ENCODE measurements at places on chromosomes 1 and 21.

GRCh38 chr1:47208374-47208850 lies 18.6 kb upstream of the PDZK1IP1 start:
- DNase-seq, result no peak

- DNase-seq, result no peak
These were observed 94.5 kb downstream of the PRDM2 start for GRCh38 chr1:13794231-13795187.

DNA sequence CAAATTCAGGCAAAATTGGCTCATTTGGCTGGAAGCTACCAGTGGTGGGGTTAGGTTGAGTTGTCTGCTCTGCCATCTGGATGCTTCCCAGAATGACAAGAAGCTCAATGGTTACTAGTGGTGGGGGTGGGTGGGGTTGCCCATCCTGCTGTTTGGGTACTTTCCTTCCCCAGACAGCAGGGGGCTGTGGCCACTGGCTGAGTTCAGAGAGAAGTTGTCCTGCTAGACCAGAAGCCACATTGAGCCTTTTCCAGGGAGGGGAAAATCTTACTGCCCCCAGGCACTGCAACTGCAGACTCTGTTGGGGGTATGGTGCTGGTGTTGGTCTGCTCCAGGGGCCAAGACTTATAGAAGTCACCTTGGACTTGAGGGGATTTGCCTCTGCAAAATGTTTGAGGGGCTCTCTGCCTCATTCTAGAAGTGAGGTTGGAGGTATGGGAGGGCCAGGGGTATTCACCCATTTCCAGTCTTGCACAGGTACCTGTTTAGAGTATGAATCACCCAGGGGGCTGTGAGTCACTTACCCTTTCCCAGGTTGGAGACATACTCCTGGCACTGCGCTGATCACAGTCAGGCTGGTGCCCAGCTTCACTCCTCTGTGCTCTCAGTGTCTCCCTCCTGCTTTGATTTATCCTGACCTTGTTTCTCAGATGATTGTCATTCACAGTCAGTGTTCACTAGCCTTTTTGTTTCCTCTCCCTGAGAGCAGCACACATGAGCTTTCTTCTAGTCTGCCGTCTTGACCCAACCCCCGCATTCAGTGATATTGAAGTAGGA lies 89.1 kb upstream of the NEGR1 start:
- no peak for DNase-seq

DNA sequence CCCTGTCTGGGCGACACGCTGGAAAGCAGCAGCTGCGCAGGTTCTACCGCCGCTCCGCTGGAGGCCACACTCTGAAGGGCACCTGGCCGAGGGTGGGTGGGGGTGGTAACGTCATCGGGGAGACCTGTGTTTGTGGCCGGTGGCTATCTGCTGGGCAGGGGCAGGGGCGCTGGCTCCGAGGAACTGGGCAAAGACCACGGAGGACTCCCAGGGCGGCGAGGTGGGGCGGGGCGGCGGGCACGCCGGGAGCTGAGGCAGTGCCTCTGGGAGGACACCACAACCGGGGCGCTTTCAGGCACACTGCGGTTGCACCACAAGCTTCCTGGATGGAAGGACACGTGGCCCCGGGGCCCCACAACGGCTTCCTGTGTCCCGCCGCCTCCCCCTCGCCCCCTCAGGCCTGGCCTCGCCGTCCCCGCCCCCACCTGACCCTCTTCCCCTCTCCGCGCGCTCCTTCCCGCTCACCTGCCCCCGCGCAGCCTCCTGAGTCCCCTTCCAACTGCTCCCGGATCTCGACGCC lies 3.3 kb upstream of the DENND2D start:
- no peak for DNase-seq

DNA sequence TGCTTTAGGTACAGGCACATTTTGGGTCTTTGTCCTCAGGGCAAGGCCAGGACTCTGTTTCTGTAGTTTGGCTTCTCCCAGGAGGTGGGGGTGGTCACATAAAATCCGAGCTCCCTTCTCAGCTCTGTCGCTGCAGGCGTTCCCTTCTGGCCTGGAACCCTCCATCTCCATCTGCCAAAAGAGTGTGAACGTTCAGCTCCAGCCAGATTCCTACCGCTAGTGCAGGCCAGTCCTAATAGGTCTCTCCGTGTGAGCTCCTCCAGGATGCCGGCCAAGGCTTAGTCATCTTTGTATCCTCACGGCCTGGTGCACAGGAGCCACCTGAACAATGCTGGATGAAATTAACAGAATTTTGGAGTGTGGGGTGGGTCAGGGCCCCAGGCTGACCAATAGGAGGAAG lies 19.9 kb upstream of the KCNA10 start:
- DNase-seq, result no peak

DNA sequence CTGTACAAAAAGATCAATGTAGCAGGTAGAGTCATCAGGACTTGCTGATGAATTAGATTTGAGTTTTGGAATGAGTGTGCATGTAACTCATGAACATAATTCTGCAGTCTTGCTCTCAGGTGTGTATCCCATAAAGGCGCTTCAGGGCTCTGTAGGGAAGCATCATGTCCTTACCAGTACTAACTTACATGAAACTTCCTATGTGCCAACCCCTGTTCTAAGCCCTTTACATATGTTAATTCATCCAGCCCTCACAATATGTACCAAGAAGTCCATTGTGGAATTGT lies 2.1 kb upstream of the FCRLB start:
- DNase-seq, result no peak

DNA sequence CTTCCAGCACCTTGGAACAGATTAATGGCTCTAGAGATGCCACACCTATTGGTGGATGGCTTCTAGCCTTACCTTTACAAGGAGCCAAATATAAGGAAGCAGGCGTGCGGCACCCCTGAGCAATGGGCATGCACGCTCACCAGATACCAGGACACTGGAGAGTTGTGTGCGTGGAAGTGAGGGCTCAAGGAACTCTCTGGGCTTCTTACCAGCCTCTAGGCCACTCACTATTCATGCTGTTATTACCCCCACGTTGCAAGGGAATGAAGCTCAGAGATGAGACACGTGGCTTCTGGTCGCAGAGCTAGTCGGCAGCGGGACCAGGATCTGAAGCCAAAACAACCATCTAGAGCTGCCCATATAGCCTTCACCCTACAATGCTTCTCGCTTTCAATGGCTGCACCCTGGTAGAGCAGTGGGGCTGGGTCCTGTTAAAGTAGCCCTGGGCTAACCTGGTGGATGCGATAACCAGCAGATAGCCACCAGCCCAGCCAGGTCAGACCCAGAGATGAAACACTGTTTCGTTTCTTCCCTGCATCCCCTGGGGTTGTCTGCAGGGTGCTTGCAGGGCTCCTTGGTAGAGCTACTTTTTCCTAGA lies 396.4 kb upstream of the VAMP3 start:
- DNase-seq, result no peak

- DNase-seq, result no peak
These were observed 4.9 kb upstream of the AK5 start for GRCh38 chr1:77276941-77277340.

DNA sequence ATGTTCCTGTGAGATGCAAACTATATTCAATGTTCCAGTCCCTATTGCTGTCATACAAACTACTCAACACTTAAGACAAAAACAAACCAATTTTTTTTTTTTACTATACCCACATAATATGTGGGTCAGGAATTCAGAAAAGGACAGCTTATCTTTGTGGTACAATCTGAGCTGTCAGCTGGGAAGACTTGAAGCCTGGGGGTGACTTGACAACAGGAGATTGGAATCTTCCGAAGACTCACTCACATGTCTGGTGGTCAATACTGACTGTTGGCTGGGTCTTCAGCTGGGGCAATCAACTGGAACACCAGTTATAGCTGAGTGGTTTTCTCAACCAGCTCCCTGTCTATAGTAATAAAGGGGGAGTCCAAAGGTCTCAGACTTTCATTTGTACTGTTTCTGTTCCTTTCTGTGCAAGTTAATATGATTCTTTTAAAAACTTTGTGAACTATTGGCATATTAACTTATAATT lies 81.7 kb upstream of the ATP1B1 start:
- DNase-seq, result no peak

DNA sequence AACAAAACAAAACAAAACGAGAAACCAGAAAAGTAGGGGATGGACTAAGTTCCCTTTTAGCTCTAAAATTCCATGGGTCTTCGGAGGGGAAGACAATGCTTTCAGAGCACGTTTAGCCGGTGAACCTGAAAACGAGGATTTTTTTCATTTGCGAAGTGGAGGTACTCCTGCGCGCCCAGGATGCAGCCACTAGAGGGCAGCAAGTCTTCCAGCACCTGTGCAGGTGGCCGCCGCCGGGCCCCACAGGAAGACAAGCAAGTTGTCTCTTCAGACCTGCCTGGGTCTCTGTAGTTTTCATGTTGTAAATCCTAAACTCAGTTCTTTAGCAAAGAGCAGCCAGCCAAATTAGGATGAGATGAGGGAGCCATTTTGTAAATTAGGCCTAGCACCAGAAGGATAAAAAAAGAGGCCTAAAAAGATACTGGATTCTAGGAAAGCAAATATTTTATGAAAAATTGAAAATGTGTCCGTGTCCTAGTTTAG lies 17.7 kb upstream of the SNX27 start:
- DNase-seq, result peak; percentile 57

DNA sequence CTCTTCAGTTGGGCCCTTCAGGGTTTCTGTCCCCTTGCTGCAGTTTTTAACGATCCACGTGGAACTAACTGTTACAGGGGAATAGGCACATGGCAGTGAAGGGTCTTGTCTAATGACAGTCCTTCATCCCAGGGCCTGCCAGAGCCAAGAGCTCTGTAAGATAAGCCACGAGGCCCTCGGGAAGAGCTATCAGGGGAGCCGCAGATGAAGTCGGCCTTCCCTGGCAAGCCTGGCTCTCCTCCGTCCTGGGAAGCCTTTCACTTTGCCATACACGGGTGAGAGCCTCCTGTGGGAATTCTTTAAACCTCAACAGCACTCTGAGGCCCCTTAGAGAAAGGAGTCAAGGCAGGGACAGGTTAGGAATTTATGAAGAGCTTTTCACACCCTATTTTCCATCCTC lies 29.0 kb downstream of the ACP6 start:
- DNase-seq, result no peak

DNA sequence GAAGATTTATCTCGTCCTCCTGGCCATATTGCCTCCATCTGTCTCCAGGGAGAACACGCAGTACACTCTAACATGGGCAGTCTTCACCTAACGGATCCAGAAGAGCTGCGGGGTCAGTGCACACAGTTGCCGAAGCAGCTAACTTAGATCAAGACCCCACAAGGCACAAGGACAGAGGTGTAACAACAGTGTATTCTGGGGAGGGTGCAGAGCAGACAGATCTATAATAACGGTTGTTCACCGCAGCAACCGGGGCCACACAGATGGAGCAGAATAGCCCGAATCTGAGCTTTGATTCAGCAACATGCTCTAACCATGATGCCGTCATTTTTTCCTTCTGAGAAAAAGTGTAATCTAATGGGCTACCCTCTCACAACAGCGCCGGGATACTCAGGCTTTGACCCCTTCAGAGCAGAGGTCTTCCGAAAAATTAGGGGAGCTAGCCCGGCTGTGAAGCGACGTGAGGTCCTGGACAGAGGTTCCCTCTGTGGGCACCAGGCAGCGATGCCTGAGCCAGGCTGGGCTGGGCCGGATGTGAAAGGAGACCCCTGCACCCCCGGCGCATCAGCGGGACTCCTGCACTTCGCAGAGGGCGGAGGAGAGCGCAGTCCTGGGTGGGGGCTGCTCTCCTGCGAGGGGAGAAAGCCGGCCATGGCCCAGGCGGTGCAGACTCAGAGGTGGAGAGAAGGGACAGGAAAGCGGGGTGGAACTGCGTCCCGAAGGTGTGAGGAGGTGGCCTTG lies 57.5 kb downstream of the BCL9 start:
- peak; percentile 60 for DNase-seq

GRCh38 chr1:155307247-155307740 lies 1.4 kb upstream of the FDPS start:
- no peak for DNase-seq

DNA sequence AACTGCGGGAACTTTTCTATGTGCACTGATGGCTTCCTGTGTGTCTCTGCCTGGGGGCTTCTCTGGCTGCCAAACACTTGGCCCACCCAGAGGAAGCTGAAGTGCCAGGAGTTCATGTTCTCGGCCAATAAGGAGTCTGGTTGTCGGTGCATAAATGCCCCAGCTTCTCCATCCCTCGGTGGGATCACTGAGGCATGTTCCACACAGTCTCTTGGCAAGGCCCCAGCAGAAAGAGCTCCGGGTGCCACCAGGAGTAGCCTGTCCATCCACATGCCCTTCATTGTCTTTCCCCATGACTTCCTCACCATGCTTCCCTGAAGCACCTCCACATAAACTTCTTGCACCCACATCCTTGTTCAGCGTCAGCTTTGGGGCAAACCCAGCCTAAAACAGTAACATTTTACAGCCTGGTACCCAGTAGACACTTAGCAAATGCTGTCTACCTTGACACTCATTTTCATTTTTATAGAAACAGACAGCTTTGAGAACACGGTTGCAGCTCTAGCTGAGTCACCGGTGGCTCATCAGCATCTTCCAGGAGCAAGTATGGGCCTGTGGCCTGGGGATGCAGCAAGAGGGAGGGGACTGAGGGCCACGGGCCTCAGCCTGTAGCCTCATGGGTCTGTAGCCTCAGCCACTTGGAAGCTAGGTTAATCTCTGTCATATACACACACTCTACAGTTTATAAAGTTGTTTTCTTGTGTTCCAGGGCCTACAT lies 14.8 kb upstream of the CDCP2 start:
- DNase-seq, result no peak

- no peak for DNase-seq
These were observed 66.9 kb upstream of the LRIF1 start for GRCh38 chr1:111030590-111030989.

GRCh38 chr1:208781391-208782045 lies 537.3 kb upstream of the PLXNA2 start:
- no peak for DNase-seq

- DNase-seq, result no peak
These were observed 19.4 kb downstream of the PTPRF start for GRCh38 chr1:43549921-43550597.

DNA sequence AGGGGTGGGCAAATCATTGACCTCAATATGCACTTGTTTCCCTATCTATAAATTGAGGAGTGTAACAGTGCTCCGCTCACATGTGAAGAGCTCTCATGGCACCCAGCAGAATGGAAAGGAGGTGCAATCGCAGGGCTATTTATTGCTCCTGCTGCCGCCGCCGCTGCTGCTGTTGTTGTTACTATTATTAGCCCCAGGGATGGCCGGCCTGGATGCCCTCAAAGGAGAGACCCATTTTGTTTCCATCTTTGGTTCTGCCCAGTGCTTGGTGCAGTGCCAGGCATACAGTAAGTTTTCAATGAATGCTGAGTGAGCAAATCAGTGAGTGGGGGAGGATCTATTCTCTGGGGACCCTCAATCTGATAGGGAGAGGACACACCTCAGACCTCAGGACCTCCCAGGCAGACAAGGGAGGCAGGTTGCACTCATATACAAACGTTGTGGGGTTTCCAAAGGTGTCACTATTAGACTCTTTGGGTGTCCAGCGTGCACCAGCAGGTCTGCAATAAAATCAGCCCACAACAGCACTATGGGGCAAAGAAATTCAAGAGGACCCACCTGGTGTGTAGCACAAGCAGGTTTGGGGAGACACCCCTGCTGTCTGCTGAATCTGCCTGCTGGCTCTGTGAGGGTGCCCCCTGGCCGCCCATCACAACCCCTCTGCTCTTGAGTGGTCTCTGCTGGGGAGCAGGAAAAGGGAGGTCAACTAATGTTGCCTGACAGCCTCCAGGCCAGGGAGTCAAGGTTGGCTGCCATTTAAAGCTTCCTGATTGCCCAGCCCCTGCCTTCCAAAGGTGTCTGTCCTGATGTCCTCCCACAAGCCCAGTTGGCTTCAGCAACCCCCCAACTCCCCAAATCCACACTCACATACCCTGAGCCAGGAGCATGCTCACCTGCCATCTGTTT lies 136.3 kb downstream of the ACTL8 start:
- DNase-seq, result no peak
